ENCODE measurements at places on chromosomes 16 and 17.
A peak's percentile ranks its signal among the peaks of the same experiment; 100 is the strongest.

- no peak for DNase-seq
These were observed 33.8 kb upstream of the CMIP start for GRCh38 chr16:81410643-81411293.

- no peak for DNase-seq
These were observed 296.7 kb upstream of the IRX5 start for GRCh38 chr16:54633943-54634362.

DNA sequence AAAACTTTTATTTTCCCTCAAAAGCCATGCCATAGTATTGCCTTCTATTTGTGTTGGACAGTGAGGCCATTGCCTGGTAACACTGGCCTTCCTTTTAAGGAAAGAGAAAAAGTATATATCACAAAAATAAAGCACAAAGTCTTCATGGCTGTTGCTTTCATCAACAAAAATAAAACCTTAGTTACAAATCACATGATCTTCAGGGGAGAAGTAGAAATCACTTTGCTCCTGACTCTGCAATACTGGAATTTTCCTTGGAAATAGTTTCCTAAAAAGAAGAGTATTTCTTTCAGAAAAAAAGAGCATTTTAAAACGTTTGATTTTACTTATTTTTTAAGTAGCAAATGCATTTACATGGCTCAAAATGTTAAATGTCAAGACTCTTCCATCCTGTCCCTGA, 41.9 kb downstream of the FAM20A start:
- no peak for DNase-seq

- peak; percentile 17 for DNase-seq
These were observed at the start of gene CCL2 for GRCh38 chr17:34254651-34255380. TSS of gene CCL2 (plus strand) at chr17:34255285. CDS start at chr17:34255350, 65 bp downstream.

DNA sequence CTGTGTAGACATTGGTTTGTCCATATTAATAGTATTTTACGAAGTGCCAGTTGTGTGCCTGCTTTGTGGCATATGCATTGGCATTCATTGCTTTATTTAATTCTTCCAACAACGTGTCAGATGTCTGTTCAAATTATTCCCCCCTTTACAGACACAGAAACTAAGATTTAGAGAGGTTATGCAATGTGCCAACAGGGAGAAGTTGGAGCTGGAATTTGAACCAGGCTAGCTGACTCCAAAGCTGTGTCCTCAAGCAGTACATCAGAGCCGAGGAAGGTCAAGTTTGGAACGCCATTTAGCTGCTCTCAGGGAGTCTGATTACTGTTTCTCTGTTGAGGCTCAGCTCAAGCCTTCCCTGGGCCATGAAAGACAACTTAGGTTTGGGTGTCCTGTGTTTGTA, 232.3 kb downstream of the WWOX start:
- DNase-seq, result no peak

GRCh38 chr16:8964462-8964861, 756 bp upstream of the USP7 start:
- DNase-seq, result no peak

- DNase-seq, result peak; percentile 85
These were observed 369.2 kb downstream of the CDH13 start for GRCh38 chr16:82995924-82996441.

DNA sequence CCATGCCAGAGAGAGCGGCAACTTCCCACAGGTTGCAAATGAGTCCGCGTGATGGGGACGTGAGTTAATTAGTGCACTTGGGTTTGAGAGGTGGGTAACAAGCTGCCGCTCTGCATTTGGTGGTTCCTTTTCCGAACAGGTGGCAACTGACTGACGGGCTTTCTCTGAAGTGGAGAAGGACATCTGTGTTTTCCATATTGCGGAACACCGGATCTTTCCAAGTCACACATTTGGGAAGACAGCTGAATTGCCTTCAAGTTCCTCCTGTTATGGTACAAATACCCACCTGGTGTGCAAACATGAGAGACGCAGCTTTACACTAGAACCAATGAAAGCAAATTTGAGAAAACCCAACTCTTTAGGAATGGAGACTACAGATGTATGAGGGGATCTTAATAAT, 451.3 kb upstream of the ZFHX3 start:
- no peak for DNase-seq

- DNase-seq, result no peak
These were observed 17.2 kb downstream of the SNTB2 start for GRCh38 chr16:69204172-69204571.

GRCh38 chr16:87702325-87702811, 63.4 kb downstream of the KLHDC4 start:
- DNase-seq, result no peak

Measured in NCI-H345 (cell line).